GM12892 (cell line): ENCODE measurements at places on chromosomes 1 and 21.

GRCh38 chr1:224123136-224123535, 9.2 kb downstream of the FBXO28 start:
- DNase-seq = no peak

- no peak for DNase-seq
Observed at GRCh38 chr21:26007951-26008498, 162.5 kb downstream of the APP start.

DNA sequence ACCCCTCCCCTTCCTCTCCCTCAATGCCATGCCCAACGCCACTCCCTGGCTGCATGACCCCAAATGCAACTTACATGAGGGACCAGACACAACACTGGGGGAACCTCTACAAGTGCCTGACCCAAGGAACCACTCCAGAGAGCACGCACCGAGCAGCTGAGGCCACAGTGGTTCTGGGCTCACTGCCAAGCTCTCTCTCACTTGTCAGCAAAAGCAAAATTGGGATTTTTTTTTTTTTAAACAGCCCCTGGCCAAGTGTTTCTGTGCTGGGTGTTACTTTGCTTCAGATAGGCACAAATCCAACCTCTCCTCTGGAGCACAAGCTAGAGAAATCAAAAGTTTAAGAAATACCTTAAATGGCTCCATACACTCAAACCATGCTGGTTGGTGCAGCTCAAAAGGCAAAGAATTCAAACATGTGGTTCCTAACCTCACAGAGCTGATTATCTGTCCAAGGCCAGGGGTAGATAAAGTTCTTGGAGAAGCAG, 363.0 kb downstream of the SETD4 start:
- DNase-seq = no peak

GRCh38 chr1:94643819-94644218, 102.3 kb upstream of the F3 start:
- DNase-seq = no peak

- DNase-seq = no peak
Observed at GRCh38 chr1:18819203-18819602, 40.3 kb downstream of the TAS1R2 start.

DNA sequence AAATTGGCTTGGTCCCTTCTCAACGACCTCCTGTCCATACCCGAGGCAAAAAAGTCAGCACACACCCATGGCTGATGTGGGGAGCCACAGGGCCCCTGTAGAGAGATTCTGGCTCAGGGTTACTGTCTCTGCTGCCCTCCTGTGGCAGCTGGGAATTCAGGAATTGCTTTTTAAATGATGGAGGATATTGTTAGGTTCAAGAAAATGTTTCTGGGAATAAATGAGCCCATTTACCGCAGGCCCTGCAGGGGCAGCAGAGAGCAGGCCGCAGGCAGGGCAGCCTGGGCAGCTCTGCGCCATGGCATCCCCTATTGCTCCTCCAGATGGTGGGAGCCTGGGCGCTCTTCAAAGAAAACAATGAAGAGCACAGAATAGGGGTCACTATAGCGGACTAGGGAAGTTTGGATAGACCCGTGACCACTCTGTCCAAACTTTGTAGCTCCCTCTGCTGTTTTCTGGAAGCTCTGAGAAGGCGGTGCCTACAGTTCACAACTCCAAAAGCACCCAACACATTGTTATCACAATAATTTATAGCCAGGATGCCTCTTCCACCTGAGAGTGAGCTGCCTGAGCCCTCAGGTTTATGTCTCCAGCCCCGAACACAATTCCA, 201.1 kb downstream of the BACH1 start:
- no peak for DNase-seq

DNA sequence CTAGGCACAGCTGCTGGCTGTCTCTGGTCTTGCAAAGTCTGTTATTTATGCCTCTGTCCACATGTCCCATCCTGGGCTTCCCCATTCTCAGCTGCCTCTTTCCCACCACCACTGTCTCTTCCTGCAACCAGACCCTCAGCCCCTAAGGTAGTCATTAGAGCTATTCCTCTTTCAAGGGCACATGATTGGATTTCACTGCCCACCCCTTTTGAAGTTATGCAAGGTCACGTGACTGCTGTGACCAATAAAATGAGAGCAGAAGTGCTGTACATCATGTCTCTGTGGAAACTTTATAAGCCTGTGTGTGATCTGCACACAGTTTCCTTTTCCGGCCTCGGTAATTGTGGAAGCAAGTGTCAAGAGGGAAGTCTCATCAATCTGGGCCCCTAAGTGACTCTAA, 136.6 kb upstream of the HMGB4 start:
- DNase-seq = no peak

DNA sequence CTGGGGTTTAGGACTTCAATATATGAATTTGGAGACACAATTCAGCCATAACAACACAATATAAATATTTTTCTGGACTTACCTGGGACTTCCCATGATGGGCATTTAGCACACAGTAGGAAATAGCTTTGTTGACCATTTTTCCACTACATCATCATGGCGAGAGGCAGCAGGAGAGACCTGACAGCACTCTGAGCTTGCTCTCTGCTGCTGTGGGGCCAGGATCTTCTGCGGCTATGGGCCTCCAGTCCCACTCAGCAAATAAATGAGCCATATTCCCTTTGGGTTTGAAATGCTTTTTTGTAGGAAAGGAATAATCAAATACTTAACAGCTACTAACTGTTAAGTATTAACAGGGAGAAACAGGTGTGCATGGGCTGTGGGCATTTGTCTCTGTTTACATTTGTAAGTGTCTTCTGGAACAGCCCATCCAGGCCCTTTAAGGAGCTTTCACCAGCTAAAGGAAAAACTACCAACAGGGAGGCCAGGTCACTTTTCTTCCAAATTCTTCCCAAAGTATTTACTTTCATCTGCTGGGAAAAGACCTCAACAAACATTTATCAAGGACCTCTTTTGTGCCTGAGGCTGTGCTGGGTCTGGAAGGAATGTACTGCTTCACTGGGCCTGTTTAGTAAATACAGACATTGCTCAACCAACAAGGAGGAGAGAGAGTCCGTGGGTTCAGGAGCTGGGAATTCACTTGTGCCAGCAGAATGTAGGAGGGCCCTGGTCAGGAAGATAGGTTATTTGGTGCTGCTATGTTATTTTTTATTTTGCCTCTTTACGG, 133.2 kb downstream of the LRIG2 start:
- DNase-seq = no peak

DNA sequence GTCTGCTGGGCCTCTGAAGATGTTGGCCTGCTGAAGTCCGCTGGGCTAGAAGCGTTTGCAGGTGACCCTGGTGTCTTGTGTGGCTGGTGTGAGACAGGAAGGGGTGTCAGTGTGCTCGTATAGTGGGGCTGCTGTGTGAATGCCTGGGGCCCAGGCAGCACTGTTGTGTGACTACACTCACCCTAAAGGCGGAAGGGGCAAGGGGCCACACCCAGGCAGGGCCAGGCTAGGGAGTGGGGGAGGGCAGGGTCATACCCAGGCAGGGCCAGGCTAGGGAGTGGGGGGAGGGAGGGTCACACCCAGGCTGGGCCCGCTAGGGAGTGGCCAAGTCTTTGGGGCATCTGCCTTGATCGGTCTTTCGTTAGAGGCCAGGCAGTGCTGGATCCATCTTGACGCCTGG, 25.0 kb downstream of the PDXK start:
- DNase-seq = no peak

GRCh38 chr1:818618-819291, 105.0 kb upstream of the SAMD11 start:
- no peak for DNase-seq

DNA sequence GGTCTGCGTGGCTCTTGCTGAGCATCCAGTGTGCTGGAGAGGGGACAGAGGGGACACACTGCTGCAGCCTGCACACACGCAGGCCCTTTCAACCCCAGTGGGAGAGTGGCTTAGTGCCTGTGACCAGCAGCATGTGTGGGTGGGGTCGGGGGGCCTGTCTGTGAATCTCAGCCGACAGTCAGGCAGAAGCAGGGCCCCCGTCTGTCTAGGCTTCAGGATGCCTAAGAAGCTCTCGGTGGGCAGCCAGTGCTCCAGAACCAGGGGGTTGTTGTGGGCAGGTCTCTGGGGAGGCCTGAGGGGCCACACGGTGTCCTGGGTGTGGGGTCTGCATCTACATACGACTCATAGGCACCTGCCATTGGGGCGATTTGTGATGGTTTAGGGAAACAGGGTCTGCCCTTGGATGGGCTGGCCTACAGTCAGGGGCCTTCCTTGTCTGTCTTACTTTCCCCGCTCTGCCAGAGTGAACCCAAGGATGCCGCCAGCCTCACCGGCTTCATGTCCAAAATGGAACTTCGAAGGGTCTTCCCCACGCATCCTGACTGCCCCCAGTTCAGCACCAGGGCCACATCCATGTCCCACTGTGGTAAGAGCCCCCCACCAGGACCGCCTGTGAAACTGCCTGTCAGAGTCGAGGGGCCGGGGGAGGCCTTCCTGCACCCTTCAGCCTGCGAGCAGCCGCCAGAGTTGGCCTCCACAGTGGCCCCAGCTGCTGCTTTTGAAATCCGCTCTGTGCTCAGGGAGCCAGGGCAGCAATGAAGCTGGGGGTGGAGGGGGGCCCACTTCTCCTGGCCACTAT, 1.6 kb downstream of the CCDC27 start:
- DNase-seq = no peak

DNA sequence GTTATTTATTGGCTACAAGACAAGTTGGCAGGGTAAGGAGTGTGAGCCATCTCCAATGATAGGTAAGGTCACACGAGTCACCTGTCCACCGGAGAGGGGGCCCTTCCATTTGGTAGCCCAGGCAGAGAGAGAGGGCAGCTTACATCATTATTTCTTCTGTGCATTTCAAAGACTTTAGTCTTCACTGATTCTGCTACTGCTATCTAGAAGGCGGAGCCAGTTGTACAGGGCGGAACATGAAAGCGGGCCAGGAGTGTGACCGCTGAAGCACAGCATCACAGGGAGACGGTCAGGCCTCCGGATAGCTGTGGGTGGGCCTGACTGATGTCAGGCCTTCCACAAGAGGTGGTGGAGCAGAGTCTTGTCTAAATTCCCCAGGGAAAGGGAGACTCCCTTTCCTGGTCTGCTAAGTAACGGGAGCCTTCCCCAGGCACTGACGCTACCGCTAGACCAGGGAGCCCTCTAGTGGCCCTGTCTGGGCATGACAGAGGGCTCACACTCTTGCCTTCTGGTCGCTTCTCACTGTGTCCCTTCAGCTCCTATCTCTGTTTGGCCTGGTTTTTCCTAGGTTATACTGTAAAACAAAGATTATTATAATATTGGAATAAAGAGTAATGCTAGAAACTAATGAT, 36.7 kb downstream of the ZNF695 start:
- DNase-seq = no peak

DNA sequence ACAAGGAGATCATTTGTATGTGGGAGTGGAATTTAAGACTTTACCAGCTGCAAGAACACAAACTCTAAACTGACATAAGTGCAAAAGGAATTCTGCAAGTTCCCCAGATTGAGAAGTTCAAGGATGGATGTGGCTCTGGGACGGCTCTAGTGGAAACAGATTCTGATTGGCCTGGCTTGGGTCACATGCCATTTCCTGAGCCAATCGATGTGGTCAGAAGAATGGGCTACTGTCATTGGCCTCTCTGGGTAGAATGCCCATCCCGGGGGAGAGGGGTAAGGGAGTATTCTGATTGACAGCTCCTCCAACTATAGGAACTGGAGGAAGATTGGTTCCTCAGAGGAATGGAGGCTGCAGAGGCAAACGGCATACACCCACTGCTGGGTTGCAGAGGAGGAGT, 6.0 kb upstream of the IFNLR1 start:
- no peak for DNase-seq

DNA sequence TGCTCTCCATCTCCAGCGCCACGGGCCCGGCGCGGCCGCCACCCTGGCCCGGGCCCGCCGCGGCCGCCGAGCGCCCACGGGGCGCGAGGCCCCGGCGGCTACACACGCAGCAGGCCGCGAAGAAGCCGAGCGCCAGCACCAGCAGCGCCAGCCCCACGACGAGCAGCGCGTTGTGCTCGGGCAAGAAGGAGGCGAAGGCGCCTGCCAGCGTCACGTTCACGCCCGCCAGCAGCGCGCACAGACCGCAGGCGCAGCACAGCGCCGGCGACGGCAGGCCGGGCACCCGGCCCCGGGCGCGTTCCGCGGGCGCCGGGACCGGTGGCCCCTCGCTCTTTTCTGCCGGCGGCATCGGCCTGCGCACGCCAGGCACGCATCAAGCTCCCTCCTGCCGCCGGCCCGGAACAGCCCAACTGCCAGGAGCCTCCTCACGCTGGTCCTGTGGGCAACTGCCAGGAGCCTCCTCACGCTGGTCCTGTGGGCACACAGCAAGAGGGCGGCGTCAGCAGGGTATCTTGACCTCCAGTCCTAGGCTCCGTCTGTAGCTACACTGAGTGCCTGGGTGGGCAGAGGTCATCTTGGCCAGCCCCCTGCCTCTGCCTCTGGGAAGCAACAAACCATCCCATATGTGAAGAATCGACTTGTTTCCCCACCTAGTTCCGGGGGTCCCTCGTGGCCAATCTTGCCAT, 18.1 kb downstream of the KNCN start:
- DNase-seq = no peak

DNA sequence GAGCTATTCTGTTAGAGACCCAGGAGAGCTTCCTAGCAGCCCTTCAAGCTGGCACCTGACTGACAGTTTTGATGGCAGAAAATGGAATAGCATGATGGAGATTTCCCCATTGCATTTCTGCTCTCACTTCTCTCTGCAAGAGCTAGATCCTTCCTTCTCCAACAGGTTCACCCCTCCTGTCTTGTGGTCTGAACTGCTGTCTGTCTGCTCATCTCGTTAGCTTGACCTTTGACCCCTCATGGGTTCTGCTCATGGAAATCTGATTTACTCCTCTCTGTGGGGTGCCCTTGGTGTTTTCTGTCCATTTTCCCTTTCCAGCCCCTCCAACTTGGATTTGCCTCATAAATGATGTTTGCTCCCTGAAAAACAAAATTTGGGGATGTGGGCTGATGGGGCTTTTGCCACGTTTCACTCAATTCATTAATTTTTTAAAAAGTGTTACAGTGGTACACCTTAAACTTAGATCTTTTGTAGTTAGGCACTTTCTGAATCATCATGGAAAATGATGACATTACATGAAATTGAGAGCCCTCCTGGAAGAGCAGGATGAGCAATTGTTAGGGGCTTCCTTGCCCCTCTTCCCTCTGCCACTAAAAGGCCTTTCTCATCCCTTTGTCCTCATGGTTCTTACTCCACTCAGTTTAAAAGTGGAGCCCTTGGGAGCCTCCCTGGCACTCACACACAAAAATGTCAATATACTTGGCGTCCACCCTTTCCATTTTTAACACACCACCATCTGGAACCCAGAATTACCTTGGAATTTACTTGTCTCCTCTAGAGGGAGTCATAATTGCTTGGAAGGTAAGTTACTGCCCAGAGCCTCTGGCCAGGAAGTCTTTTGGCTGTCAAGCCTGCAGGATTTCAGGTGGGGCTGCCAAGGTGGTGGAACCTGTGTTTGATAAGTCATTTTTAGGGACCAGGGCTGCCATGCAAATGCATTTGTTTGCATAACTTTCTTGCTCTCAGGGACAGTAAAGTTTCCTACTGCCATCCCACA, 31.9 kb upstream of the IL19 start:
- no peak for DNase-seq

- DNase-seq = no peak
Observed at GRCh38 chr1:171263901-171264300, 15.6 kb downstream of the FMO1 start.

DNA sequence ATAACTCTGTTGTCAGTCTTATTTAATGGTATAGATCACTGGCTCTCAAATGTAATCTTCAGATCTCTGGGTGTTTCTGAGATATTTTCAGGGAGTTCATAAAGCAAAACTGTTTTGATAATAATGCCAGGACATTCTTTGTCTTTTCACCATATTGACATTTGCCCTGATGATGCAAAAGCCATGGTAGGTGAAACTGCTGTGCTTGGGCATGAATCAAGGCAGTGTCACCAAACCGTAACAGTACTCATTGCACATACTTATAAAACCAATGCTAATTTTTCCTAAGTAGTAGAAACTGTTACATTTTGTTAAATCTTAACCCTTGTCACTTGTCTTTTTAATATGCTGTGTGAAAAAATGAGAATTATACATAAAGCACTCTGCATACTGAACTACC, 76.0 kb downstream of the RPS6KC1 start:
- DNase-seq = no peak
